ENCODE measurements at places on chromosomes 1 and 21. TPM values are rescaled to one million over a fixed set of nuclear protein-coding genes. Genes with fewer than 3 reads are reported as not detected.

Gene RIMS3
- 3.1 TPM for total RNA-seq

Gene CRYAA
- not detected for total RNA-seq

- DNase-seq, result no peak
Measured at GRCh38 chr1:206850401-206850800, 15.0 kb upstream of the IL20 start.

DNA sequence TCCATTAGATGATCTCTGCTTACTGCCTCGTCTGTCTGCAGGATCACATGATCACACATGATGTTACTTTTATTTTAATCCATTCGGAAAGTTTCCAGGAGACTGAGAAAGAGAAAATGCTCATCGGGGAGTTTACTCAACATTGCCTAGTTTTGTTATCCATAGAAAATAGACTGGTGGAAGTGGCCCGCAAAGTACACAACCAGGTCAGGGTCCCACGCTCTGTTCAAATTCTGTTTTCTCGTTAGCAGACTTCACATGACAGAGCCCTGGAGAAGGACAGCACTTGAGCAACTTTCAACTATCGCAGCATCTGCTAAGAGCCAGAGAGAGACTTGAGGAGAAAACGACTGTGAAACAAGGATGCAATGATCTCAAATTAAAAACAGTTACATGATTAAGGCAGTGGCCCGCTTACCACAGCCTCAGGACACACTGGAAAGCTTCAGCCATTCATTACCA is 44.2 kb downstream of the ADAMTS1 start:
- DNase-seq, result no peak

- DNase-seq, result no peak
Measured at GRCh38 chr1:94306521-94306920, 69.1 kb upstream of the ARHGAP29 start.

DNA sequence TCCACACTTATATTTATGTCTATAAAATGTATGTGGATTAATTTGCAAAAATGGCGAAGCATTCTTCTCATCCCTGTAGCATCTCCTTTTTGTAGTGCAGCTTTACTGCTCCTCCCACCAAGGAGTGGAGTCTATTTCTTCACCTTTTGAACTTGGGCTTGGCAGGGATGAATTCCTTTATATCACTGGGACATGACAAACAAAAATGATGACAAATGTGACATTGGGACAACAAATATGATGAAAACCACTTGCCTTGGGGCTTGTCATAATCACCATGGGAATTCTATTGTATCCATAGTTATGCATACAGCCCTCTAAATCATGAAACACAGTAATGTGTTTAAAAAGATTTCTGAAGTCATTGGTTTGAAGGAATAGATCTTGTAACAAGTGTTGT is 155.0 kb downstream of the TNFSF18 start:
- DNase-seq, result no peak

- DNase-seq, result no peak
Measured at GRCh38 chr1:223091896-223092295, 51.2 kb downstream of the TLR5 start.

Measured in A172 (cell line).